GM23248 (cell line): ENCODE measurements at places on chromosomes 1 and 21. TPM values are rescaled to one million over a fixed set of nuclear protein-coding genes. Genes with fewer than 3 reads are reported as not detected.
A peak's percentile ranks its signal among the peaks of the same experiment; 100 is the strongest.

DNA sequence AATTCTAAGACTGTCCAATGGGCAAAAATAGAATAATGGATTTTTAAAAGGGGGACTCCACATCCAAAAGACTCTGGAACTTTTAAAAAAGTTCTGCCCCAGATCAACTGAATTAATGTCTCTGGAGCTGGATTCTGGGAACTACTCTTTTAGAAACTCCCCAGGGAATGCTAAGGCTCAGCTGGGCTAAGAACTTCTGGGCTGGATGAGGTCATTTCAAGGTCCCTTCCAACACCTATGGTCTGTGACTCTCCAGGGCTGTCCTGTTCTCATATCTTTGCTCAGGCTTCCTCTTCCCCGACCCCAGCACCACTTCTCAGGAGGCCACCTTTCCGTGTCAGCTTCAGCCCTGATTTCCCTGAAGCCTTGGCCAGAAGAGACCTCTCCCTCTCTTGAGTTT, 13.5 kb upstream of the PLA2G2C start:
- peaks cover 41% of the 10 kb centered on the region for H3K27me3 ChIP-seq
- no peaks in the 10 kb centered on the region for H3K36me3 ChIP-seq
- H3K4me3 ChIP-seq, result no peak overlapping the region
- DNase-seq, result no peak

DNA sequence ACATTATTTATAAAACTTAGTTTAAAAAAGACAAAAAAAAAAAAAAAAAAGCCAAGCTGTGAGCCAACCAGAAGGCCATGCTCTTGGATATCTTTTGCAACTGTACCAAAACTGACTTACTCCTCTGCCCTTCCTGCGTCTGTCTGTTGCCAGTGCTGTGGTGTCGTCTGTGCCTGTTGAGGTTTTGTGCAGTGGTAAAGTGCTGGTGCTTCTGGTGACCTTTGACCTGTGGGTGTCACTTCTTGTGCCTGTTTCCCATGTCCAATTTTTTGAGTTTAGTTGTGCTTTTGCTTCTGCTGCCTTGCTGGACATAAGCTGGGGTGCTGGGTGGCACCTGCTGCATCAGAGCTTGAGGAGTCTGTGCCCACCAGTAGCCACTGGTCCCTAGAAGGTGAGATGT, 41.4 kb downstream of the RNF187 start:
- H3K27ac ChIP-seq, result no peak overlapping the region
- H3K4me1 ChIP-seq, result no peaks in the 10 kb centered on the region
- H3K36me3 ChIP-seq, result no peaks in the 10 kb centered on the region

DNA sequence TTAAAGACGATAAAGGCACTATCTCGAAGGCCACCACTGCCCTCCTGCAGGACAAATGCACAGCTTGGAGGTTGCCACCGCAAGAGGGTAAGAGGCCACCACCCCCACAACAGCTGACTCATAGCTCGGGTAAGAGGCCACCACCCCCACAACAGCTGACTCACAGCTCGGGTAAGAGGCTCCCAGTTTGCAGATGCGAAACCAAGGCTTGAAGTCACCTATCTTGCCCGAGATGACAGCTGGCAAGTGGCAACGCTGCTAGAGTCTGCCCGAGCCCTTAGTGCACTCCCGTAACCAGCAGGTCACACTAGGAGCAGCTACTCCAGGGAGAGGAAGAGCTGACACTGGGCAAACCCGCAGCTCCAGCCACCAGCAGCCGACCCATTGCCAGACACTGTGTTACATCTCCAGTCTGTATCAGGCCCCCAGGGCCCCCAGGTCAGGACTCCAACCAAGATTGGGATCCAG, 17.1 kb upstream of the SPSB1 start:
- no peaks in the 10 kb centered on the region for H3K36me3 ChIP-seq
- 0 out of 2 replicates have a peak overlapping the region, but pooled peaks have one; percentile 27 for H3K4me3 ChIP-seq
- peaks cover 37% of the 10 kb centered on the region for H3K4me1 ChIP-seq
- H3K27me3 ChIP-seq, result no peaks in the 10 kb centered on the region

GRCh38 chr1:8152731-8153702, 126.9 kb upstream of the ERRFI1 start:
- no peak for DNase-seq
- no peaks in the 10 kb centered on the region for H3K4me1 ChIP-seq
- no peak overlapping the region for H3K27ac ChIP-seq
- H3K27me3 ChIP-seq, result no peaks in the 10 kb centered on the region
- no peak overlapping the region for H3K4me3 ChIP-seq

DNA sequence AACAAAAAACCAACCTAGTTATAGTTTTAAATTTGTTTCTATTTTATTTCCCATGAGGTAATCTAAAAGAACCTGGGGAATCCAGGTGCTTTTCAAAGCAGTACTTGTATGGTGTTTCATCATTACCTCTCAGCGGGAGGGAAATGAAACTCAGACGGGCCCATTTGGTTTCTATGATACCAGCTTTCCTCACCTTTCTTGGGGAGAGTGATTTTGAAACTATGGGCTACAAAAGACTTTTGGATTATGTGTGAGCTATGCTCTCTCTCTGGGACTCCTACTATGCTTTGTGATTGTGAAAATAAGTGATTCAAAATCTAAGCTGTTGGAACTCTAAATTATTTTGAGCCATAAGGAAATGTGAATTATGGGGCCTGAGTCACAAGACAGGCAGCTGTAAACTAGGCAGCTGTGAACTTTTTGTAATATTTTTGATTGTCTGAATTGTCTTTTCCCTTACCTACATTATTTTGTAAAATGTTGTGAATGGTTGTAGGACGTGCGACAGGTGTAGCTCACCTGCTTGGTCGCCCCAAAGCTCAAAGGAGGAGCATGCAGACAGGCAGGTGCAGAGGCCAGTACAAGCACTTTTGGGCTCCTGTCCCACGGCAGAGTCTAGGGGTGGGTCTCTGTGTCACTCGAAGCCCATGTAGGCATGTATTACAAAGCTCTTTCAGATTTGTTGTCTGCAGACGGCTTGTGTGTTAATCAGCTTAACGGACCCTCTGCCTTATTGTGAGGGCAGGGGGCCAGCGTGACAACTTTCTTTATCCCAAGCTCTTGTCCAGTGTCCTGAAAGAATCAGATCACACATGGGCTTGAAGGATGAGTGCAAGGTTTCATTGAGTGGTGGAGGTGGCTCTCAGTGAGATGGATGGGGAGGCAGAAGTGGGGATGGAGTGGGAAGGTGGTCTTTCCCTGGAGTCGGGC, 64.8 kb upstream of the BACH1 start:
- H3K27me3 ChIP-seq, result no peaks in the 10 kb centered on the region
- H3K4me3 ChIP-seq, result no peak overlapping the region
- H3K4me1 ChIP-seq, result peaks cover 57% of the 10 kb centered on the region
- no peak for DNase-seq
- H3K36me3 ChIP-seq, result no peaks in the 10 kb centered on the region

- no peaks in the 10 kb centered on the region for H3K36me3 ChIP-seq
- no peak overlapping the region for H3K4me3 ChIP-seq
- no peak overlapping the region for H3K27ac ChIP-seq
- peak; percentile 42 for DNase-seq
- no peaks in the 10 kb centered on the region for H3K27me3 ChIP-seq
Measured at GRCh38 chr1:168266644-168267186, 14.0 kb upstream of the TBX19 start.

DNA sequence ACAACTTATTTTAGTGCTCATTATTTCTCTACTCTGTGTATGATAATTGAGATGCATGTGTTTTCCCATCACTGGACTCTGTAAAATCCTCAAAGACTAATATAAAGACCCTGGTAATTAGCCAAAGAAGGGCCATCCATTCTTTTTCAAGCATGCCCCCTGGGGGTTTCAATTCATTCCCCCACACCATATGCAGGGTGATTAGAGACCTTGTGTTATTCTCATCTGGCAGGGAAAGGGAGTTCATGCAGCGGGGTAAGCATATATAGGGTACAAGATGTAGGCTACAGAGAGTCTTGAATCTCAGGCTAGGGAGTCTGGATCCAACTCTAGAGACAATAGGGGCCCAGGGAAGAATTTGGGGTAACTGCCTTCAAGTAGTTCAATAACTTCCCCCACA, 166.5 kb downstream of the TNR start:
- H3K4me3 ChIP-seq, result no peak overlapping the region
- H3K4me1 ChIP-seq, result no peaks in the 10 kb centered on the region
- H3K27ac ChIP-seq, result no peak overlapping the region

DNA sequence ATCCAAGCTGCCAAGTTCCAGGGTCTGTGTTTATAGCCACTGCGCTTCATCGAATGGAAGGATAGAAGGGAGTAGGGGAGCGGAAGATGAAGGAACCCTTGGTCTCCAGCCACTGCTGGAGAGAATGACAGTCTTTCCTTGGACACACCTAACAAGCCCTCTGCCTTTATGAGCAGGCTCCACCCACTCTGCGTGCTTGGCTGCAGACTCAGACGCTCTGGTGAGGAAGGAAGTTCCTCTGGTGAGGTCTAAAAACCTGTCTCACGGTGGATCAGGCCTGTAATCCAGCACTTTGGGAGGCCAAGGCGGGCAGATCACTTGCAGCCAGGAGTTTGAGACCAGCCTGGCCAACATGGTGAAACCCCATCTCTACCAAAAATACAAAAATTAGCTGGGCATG, 55.4 kb downstream of the MATN1 start:
- no peaks in the 10 kb centered on the region for H3K36me3 ChIP-seq
- H3K27me3 ChIP-seq, result no peaks in the 10 kb centered on the region
- peak; percentile 76 for DNase-seq
- peak overlapping the region; percentile 96 for H3K27ac ChIP-seq
- no peak overlapping the region for H3K4me3 ChIP-seq

GRCh38 chr1:241639623-241640148, 483 bp downstream of the CHML start:
- no peaks in the 10 kb centered on the region for H3K27me3 ChIP-seq
- H3K27ac ChIP-seq, result no peak overlapping the region
- H3K36me3 ChIP-seq, result peaks cover 6% of the 10 kb centered on the region; the same call in 1 of the 2 replicates
- H3K4me1 ChIP-seq, result peaks cover 32% of the 10 kb centered on the region
- peak; percentile 68 for DNase-seq
- peak overlapping the region; percentile 84 for H3K4me3 ChIP-seq

GRCh38 chr1:1911350-1912041, 3.6 kb upstream of the CALML6 start:
- H3K4me3 ChIP-seq, result no peak overlapping the region
- H3K36me3 ChIP-seq, result no peaks in the 10 kb centered on the region
- no peak overlapping the region for H3K27ac ChIP-seq

GRCh38 chr1:212518188-212519054, 85.7 kb downstream of the NENF start:
- peak; percentile 97 for DNase-seq
- no peak overlapping the region for H3K4me3 ChIP-seq
- no peaks in the 10 kb centered on the region; the same call in none of the 2 replicates for H3K27me3 ChIP-seq
- H3K36me3 ChIP-seq, result no peaks in the 10 kb centered on the region
- H3K4me1 ChIP-seq, result peaks cover 11% of the 10 kb centered on the region
- H3K27ac ChIP-seq, result peak overlapping the region; percentile 28

GRCh38 chr1:30778154-30778978, 20.8 kb upstream of the LAPTM5 start:
- peaks cover 3% of the 10 kb centered on the region; the same call in 1 of the 2 replicates for H3K27me3 ChIP-seq
- H3K36me3 ChIP-seq, result no peaks in the 10 kb centered on the region
- no peaks in the 10 kb centered on the region for H3K4me1 ChIP-seq

GRCh38 chr1:217553949-217554509, 76.9 kb downstream of the GPATCH2 start:
- no peak overlapping the region for H3K27ac ChIP-seq
- no peaks in the 10 kb centered on the region for H3K27me3 ChIP-seq
- H3K4me3 ChIP-seq, result no peak overlapping the region
- no peaks in the 10 kb centered on the region for H3K4me1 ChIP-seq
- H3K36me3 ChIP-seq, result no peaks in the 10 kb centered on the region

DNA sequence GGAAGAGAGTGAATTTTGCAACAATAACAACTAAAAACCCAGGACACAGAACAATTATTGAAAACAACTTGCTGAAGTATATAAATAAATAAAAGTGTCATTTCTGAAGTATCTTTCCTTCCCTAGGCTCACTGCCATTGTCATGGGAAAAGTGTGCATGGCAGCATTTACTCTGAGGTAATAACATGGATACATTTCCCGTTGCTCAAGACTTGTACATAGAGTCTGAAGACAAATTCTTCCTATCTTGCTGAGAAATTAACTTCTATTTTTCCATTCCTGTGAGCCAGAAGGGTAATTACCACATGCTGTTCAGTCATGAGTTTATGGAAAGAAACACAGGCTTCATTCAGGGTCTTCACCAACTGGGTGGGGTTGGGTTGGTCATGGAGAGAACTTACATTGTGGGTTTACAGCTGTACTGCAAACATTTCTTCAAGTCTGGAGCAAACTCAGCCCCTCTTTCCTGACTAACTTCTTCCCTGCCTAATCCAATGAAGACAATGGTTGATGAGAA, 32.2 kb downstream of the ST6GALNAC3 start:
- no peak overlapping the region for H3K27ac ChIP-seq
- no peaks in the 10 kb centered on the region for H3K36me3 ChIP-seq
- DNase-seq, result no peak
- no peaks in the 10 kb centered on the region for H3K27me3 ChIP-seq
- no peak overlapping the region for H3K4me3 ChIP-seq
- H3K4me1 ChIP-seq, result no peaks in the 10 kb centered on the region

- no peak overlapping the region for H3K27ac ChIP-seq
- H3K4me1 ChIP-seq, result peaks cover 20% of the 10 kb centered on the region
- peak; percentile 62 for DNase-seq
- no peak overlapping the region for H3K4me3 ChIP-seq
- H3K27me3 ChIP-seq, result no peaks in the 10 kb centered on the region
Measured at GRCh38 chr1:155006601-155007101, 4.0 kb downstream of the ZBTB7B start.

GRCh38 chr1:111030590-111030989, 66.9 kb upstream of the LRIF1 start:
- no peaks in the 10 kb centered on the region for H3K27me3 ChIP-seq
- no peak overlapping the region for H3K4me3 ChIP-seq
- H3K4me1 ChIP-seq, result no peaks in the 10 kb centered on the region
- no peak overlapping the region for H3K27ac ChIP-seq

DNA sequence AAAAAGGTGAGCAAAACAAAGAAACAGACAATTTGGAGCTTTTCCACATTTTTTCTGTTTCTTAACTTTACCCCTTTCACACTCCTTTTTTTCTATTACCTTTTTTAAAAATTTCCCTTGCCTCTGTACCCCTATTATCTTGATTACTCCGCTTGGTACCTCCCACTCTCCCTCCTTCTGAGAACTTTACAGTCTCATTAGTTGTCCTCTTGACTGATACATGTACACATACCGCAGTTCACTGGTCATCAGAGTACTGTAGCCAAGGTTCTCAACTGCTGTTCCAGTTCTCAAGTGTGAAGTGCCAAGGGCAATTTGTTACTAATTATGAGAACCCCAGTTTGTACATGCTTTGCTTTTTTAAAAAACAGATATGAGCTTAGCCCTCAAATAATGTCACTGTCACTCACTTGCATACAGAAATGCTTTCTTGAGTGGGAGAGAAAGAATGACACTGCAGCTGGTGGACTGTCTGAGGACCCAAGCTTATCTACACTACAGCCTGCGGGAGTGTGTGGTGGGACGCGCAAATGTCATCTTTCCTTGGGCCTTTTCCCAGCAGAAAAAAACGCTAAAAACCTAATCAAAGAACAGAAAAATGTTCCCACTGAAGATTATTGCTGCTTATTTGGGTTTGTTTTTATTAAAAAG, 160.8 kb downstream of the DISP1 start:
- peak; percentile 46 for DNase-seq
- no peaks in the 10 kb centered on the region for H3K36me3 ChIP-seq
- no peaks in the 10 kb centered on the region for H3K27me3 ChIP-seq
- no peak overlapping the region for H3K27ac ChIP-seq

Gene OR2M3
- not detected in 2 replicates for total RNA-seq

Gene PDPN
- 0.25 and 1.1 TPM in 2 replicates for total RNA-seq

Gene FAM72B
- total RNA-seq, result 0.51 and 1.9 TPM in 2 replicates

Gene ACOT11
- 3.6 and 4.8 TPM in 2 replicates for total RNA-seq

Gene PCBP3
- total RNA-seq, result 0.32 TPM in 1 of 2 replicates, not detected in the other

Gene WNT9A
- total RNA-seq, result 2.1 TPM in 2 replicates

Gene PWP2
- total RNA-seq, result 16.1 and 16.3 TPM in 2 replicates

Gene TMEM125
- total RNA-seq, result not detected in 2 replicates

Gene PTPRF
- 15.0 and 16.3 TPM in 2 replicates for total RNA-seq

Gene FAM43B
- 0.11 TPM in 1 of 2 replicates, not detected in the other for total RNA-seq

Gene SYNC
- total RNA-seq, result 103 and 112 TPM in 2 replicates

Gene CHIT1
- not detected in 2 replicates for total RNA-seq

Gene LYPD8
- not detected in 2 replicates for total RNA-seq

Gene MAP10
- 2.3 and 2.5 TPM in 2 replicates for total RNA-seq

Gene PPM1J
- total RNA-seq, result 0.13 and 0.54 TPM in 2 replicates

Gene CTH
- 14.9 and 20.6 TPM in 2 replicates for total RNA-seq

Gene NPPA
- not detected in 2 replicates for total RNA-seq
